Cardiac muscle cell (in vitro differentiated cells and primary cell): ENCODE measurements at places on chromosomes 6 and 20.

- no peak for DNase-seq
Measured at GRCh38 chr6:5231289-5231688, 29.5 kb downstream of the LYRM4 start.

DNA sequence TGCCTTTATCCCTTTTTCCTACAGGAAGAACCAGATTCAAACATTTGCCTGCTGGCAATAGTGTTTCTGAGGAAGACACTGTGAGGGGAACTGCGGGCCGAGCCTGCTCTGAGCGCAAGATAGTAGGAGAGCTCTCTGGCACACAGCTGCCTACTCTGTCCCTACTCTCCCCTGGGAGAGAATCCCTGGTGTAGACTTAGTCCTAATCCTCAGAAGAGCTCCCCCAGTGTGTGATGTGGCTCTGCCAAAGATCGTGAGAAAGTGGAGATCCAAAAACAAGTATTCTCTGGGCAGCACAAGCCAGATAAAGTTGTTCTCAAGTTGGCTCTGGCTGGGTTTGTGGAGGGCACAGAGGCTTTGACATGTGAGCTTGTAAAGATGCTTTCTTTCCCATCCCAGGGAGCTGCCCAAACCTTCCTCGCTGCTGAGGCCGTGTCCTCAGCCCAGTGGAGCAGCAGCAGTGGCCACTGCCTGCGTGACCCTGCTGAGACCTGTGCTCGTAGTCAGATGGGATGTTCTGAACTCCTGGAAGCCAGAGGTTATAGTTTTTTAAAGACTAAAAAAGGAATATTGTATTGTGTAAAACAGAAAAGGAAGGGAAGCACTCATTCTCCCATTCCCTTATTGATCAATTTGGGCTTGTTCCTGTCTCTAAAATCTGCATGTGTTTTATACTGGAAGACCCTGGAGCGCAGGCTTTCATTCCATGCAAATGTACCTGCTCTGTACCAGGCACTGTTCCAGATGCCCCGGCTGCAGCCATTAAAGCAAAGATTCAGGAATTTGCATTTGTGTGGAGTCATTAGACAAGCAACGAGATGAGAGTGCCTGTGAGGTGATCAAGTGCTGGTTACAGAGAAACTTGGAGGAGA, 30.7 kb downstream of the PNLDC1 start:
- DNase-seq, result no peak

DNA sequence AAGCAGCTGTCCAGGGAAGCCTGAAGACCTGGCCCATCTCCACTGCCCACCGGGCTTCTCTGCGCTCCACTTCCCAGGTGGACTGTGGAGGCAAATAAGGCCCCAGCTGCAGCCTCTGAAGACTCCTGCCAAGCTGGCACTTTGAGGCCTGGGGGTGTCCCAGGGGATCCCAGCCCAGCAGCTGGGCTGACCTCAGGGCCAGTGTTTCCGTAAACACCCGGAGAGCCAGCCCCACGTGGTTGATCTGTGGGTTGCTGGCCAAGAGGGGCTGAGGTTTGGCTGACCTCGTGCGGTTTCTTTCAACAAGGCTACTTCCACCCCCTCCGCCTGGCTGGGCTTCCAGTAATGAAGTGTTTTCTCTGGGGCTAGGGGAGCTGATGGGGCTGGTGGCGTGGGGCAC, 12.4 kb upstream of the CCN5 start:
- no peak for DNase-seq

- no peak for DNase-seq
Measured at GRCh38 chr6:1946583-1946982, 298.8 kb downstream of the GMDS start.

GRCh38 chr6:37005061-37005810, at the start of gene FGD2:
TSS of gene FGD2 (plus strand) at chr6:37005655. CDS start at chr6:37005818, 163 bp downstream.
- DNase-seq, result no peak

GRCh38 chr20:62620625-62621024, 21.7 kb upstream of the SLCO4A1 start:
- no peak for DNase-seq

DNA sequence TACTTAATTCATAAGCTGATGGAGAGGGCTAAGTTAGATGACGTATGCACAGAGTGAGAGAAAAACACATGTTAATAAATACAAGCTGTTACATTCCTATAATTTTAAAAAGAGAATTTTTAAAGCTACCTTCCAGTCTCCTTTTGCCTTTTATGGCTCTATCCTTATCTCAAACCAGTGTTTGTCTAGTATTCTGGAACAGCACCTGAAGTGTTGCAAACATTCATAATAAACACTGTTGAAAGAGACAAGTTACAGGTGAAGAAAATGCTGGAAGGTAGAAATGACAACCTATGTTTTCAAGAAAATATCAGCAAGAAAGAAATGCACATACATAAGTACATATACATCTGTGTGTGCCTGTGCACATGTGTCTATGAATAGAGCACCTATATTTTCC, 409.1 kb downstream of the PKHD1 start:
- DNase-seq, result no peak

GRCh38 chr6:41122373-41122772, 31.8 kb downstream of the TREML1 start:
- DNase-seq, result no peak
